ENCODE measurements at places on chromosomes 5 and 9.

GRCh38 chr5:143921525-143922311 lies 109.8 kb downstream of the HMHB1 start:
- no peak for DNase-seq

DNA sequence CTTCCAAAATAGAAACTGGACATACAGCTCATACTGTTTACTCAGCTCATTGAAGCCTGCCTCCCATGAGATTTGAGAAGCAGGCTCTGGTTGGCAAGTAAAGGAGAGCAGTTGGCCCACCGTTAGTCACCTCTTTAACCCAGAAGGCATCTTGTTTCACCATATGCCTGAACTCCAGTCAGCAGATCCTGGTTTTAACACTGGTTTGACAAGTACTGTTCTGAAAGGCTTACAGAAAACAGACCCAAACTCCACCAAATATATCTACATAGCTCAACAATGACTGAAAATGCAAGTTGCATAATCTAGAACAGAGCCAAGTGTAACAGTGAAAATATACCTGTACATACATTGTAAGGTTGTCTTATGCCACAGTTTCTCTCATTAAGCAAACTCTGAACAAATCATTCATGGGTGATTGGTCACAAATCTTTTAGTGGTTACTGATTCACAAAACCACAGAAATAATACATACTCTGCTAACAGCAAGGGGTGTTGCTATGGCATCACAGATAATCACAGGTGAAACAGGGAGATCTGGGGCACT lies 198.8 kb downstream of the BNC2 start:
- DNase-seq = no peak

DNA sequence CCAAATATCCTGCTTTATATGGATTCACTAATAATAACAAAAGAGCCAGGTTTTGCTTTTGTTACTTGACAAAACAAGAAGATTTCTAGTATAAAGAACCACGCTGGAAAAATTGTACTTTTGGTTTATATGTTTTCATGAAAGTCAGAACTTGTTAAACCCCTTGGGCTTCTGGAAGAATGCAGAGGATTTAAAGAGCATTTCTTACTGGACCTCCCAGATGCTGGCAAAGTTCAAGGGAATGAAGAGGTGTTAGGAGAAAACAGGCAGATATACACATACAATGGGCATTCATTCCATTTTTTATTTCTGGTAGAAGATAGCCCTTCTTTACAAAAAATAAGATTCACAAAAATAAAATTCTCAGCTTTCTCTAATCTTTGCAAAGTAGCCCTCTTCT lies 61.1 kb downstream of the SAXO1 start:
- no peak for DNase-seq

- DNase-seq = no peak
Measured at GRCh38 chr9:135857371-135857786, 50.0 kb downstream of the CAMSAP1 start.

DNA sequence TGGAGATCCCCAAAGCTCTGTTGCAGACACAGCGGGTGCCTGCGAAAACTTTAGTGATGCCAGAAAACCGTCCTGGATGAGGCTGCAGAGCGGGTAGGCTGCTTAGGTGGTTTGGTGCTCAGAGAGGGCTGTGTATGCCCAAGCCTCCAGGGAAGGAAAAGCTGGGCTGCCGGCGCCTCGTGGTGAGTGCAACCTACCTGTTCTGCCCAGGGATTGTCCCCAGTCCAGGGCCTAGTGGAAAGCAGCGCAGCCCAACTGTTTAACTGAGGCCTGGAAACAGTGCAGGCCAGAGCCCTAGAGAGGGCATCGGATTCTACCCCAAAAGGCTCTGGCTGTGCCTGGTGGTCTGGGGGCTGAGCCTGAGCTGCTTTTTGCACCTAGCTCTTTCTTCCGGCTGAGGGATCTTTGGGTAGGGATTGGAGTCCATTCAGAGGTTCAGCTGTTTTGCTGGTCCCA lies 2.8 kb downstream of the LMX1B start:
- peak; percentile 8 for DNase-seq

GRCh38 chr5:175797521-175798038 lies 73.8 kb upstream of the CPLX2 start:
- no peak for DNase-seq

DNA sequence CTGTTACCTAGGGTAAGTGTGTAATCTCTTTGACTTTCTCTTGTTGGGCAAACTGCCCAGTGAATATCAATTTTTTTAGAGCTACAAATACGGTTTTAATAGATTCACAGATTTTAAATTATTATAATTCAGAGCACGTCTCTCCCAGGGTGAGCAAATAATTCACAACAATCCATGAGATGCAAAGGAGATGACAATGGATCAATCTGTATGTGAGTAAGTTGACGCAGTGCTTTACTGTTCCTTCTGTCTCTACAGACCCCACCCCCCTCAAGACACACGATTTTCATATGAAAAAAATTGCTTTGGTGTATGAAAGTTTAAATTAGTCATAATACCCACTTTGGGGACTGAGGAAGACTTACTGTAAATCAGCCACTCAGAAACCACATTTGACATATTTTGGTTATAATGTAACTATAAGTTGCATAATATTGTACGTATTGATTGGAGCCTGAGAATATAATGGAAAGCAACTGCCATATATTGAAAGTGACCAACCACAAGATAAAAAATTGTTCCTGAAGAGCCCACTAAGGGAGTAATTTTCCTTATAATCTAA lies 201.7 kb downstream of the BNC2 start:
- DNase-seq = no peak

- DNase-seq = no peak
Measured at GRCh38 chr5:139134906-139135305, 63.3 kb downstream of the SIL1 start.

GRCh38 chr9:2817999-2818803 lies 25.7 kb downstream of the PUM3 start:
- DNase-seq = no peak

- DNase-seq = no peak
Measured at GRCh38 chr5:119312403-119312802, 43.4 kb upstream of the TNFAIP8 start.

- no peak for DNase-seq
Measured at GRCh38 chr5:86125731-86126601, 491.8 kb upstream of the COX7C start.

DNA sequence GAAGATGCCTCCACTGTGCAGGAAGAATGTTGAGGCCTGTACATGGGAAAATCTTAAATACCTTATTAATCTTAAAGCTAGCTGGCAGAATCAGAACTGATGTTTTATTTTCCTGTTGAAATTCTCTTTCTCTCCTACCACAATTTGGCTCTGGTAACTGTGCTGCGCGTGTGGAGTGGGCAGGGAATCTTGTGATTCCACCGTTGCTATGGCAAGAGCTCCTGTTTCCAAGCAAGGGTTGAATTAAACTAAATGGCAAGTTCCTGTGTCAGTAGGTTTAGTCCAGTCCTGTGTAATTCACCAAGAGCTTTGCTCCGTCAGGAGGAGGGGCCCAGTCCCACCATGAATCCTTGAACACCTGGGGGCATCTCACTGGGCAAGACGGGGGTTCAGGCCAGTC lies 36.4 kb downstream of the NXNL2 start:
- DNase-seq = no peak

- no peak for DNase-seq
Measured at GRCh38 chr5:27652505-27652904, 614.1 kb upstream of the CDH9 start.

DNA sequence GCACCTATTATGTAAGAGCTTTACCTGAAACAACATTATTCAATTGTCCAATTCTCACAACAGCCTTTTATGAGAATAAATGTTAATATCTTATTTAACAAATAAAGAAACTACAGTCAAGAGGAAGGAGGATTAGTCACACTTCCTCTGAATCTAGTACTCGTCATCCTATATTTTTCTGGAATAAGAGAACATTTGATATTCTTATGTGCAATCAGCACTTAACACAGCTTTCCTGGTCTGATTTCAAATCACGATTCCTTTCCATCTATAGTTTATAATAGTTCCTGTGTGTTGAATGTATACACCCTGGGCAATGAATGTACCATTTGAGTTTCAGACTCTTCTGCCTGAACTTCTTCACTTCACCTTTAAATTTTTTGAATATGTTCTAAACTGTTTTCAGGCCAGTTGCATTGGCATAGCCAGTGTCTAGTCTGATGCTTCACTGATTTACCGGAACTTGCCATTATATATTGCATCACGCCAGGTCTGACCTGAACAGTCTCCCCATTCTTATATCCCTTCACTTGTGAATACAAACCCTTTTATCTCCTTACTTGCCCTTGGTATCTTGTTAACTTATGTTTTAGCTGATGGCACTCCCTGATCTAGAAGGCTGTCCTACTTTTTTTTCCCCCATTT lies 698.3 kb downstream of the MAT2B start:
- no peak for DNase-seq
